ENCODE measurements at places on chromosomes 5 and 9.

- DNase-seq, result no peak
These were observed 22.7 kb upstream of the UNC5A start for GRCh38 chr5:176787676-176788075.

DNA sequence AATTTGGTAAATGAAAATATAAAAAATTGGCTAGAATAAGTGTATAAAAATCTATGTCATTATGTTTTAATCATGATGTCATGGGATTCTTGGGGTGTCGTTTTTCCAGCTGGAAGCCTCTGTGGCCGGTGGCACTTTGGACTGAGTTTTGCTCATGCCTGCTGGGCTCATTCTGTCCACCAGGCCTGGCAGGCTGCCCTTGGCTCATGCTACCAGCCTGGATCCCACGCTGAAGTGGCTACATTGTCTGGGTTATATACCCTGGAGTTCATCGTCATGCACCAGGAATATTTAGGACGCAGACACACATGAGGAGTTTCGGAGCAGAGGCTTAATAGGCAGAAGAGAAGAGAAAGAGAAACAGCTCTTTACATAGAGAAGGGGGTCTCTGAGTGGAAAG, 1913.7 kb upstream of the WWC1 start:
- DNase-seq, result no peak

DNA sequence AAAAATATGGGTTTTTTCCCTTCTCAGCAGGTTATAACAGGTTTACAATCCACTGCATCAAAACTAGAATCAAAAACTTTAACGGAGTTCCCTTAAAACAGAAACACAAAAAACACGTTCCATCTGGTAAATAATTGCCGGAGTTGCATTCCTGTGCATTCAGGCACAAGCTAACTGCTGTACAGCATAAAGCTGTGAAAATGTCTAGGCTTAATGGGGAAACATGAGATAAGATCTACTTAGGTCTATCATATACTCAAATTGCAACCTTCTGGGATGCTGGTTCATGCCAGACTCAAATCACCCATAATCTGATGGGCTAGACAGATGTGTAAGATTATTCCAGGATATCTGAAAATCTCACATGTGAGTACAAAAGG, 265.3 kb downstream of the DOCK8 start:
- no peak for DNase-seq

DNA sequence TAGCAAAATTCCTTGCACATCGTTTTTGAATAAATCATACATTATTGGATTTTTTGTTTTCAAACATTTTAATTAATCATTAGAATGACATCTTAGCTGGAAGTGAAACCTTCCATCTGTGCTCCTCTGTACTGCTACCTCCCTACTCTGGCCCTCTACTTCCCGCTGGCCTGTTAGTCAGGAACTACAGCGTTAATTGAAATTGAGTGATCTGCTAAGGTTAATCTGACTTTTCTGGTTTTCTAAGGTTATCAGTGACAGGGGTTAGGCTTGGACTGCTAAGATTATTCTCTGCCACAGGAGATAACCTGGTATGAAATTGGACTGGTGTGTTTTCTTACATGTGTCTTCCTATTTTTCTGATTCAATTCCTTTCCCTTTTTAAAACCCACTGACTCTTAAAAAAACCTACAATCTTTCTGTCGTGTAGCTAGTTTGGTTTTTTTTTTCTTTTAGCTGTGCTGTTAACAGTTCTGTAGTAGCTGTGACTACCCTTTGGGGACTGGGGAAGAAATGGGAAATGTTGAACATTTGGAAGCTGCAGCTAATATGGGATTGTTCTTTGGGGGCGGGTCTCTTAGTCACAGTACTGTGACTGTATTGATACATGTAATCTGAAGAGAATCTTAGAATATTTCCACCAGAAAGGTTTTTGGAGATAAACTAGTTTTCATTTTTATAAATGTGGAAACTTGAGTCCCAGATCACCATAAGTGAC, 4.6 kb downstream of the KIF2A start:
- DNase-seq, result no peak

- no peak for DNase-seq
These were observed 40.3 kb downstream of the UBE2D2 start for GRCh38 chr5:139601429-139601828.

DNA sequence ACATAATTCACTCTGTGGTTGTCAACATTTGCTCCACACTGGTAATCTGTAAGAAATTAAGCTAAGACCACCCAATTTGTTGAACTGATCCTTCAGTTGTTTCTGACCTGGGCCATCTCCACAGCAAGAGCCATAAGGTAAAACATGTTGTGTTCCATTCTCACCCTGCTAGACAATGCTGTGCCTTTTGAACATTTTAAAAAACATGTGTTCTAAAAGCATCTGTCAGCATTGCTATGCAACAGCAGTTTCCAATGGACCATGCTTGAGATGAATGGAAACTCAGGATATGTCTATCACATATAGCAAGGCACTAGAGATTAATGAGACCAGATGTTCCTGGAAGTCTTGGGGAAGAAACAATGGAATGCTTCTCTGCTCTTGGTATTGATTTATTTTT, 455.1 kb upstream of the RGMB start:
- no peak for DNase-seq

- DNase-seq, result no peak
These were observed 233.2 kb upstream of the RFX3 start for GRCh38 chr9:3758816-3759576.

GRCh38 chr5:150516011-150516410, 8.1 kb downstream of the NDST1 start:
- DNase-seq, result no peak

GRCh38 chr9:23686257-23686656, 139.8 kb downstream of the ELAVL2 start:
- DNase-seq, result no peak

- peak; percentile 19 for DNase-seq
These were observed 841 bp downstream of the RAD23B start for GRCh38 chr9:107283623-107284616.

DNA sequence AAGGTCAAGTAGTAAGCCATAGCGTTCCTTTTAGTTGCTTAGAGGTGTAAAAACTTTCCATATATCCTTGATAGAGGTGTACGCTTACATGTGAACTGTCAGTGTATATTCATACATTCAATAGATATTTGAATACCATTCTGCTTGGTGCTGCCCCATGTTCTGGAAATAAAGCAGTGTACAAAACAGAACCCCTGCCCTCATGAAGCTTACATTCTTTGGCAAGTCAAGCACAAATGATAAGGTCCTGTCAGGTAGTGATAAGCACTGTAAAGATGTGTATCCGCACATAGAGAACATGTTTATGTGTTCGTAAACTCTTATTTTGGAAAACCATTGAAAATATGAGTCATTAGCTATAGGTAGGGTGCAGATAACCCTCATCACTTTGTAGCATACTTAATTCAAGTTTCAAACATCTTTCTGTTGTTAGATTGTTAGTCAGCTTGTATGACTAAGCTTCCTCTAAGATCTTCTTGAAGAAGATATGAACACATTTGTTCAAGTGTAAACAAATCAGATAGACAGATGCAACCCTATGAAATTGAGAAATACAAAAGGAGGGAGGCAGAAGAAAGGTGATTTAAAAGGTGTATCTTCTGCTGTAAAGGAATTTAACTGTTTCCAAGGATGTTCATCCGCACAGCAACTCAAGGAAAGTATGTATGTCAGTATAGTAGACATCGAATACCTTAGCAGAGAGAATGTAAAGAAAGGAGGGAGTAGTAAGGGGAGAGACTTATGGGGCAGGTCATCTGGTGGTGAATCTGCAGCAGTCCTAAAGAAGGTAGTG, 1.6 kb downstream of the GTF3C4 start:
- DNase-seq, result no peak

GRCh38 chr5:107607196-107607595, 63.5 kb downstream of the EFNA5 start:
- no peak for DNase-seq

DNA sequence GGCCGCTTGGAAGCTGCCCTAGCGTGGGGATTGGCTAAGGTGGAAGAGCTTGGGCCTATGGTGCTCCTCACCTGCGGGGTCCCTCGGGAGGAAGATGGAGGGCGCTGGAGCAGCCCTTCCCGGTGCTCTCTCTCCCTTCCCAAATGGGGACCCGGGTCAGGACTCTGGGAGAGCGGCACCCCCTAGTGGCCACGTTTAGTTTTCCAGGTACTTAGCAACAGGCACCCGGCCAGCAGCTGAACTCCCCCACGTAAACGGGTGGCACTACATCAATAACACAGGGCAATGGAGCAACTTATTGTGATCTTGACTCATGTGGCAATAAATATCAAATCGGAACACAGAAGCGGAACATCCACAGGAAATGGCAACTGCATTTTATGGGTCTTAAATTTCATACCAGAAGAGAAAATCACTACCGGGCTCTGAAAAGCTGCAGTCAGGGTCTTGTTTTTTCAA, 316.6 kb downstream of the AGTPBP1 start:
- peak; percentile 7 for DNase-seq

- no peak for DNase-seq
These were observed 137.1 kb downstream of the FGF1 start for GRCh38 chr5:142548739-142549275.

DNA sequence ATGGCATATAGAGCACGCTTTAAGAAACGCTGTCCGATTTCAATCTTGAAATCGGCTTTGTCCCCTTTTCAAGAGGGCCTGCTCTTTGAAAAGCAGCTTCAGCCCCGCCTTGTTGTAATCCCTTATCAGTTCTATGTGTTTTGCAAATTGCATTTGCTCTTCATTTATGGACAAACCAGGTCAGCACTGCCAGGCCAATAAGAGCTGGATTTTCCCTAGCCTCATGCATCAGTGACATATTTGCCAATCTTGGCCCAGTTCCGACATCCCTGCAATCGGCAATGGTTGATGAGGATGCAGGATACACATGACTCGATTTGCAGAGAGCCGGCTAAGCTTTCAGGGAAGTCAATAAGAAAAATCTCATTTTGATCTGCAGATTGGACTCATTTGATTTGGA, 529.1 kb upstream of the CLINT1 start:
- no peak for DNase-seq

- DNase-seq, result no peak
These were observed 24.5 kb upstream of the IDNK start for GRCh38 chr9:83598487-83598886.

GRCh38 chr9:78828521-78828920, 531.6 kb downstream of the PSAT1 start:
- DNase-seq, result no peak

- DNase-seq, result no peak
These were observed 772.7 kb downstream of the BRINP1 start for GRCh38 chr9:118596374-118597015.

DNA sequence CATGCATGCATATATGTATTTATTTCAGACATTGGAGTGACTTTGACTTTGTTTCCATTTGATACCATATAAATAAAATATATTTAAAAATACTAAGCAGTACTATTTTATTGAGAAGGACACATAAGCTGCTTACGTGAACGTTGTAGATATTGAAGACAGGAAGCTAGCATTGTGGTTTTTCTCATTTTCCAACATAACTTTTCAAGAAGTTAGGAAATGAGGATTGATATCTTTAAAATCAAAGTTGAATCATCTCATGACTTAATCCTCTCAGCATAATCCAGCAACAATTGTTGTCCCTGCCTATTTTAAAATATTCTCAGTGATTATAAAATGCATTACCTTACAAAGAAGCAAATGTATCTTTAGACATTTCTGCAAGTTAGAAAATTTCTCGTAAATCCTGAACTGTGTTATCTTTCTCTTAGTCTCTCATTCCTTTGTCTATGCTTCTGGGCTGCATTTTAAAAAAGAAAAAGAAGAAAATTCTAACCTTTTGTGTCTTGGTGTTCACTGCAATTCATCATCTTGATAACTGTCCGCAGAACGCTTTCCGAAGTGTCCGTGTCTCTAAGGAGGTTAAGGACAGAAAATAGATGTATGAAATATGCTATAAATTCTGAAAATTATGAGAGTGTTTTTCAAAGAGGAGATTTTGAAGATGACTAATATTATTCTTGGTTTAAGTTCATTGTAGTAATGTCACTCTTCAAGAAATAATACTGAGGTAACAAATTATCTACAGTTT, 1089.9 kb upstream of the CDH6 start:
- DNase-seq, result no peak

- no peak for DNase-seq
These were observed 165.9 kb downstream of the ALDH1A1 start for GRCh38 chr9:72786948-72787347.

DNA sequence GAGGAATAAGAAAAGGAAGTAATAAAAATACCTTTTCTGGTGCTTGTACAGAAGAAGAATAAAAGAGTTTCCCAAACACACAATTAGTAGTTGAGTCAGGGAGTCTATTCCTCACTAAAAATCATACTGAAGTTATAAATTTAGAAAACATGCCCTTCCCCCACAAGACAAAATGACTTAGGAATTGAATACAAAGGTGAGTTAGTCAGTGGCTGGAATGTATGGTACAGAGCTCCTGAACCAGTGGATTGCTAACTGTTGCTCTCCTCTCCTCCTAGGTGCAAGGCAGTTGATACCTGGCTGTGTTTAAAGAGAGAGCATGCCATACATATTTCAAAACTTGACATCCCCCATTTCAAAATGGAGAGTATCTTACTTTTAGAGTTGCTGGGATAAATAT, 1.9 kb downstream of the GDA start:
- no peak for DNase-seq

GRCh38 chr5:93274291-93274690, 306.7 kb downstream of the NR2F1-AS1 start:
- DNase-seq, result no peak

DNA sequence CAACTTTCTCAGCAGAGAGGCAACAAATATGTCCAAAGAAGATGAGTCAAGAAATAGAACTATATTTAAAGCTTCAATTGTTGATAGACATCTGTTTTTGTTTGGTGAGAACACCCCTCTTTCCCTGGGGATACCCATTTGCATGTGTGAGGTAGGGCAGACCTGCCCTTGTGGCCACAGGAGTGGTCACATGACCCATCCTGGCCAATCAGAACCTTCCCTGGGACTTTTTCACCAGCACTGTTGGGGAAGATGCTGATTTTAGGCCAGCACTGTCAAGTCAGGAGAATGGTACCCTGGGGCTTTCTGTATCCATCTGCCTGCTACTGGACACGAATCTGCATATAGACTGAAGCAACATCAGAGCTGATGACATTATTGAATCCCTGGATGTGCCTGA, 211.2 kb downstream of the CDK5RAP2 start:
- DNase-seq, result no peak

DNA sequence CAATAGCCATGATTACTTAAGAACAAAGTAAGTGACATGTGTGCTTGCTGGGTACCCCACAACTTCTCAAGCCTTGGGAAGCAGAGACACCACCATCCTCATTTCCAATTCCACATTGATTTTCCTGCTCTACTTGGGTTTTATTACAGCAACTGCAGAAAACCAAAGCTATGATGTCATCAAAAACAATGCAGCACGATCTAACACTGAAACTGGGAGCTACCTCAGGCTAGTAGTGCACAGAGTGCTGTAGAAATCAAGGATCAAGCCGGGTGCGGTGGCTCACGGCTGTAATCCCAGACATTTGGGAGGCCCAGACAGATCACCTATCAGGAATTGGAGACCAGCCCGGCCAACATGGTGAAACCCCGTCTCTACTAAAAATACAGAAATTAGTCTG, 174.4 kb upstream of the MSX2 start:
- DNase-seq, result no peak

- DNase-seq, result no peak
These were observed 35.0 kb upstream of the ARAP3 start for GRCh38 chr5:141717043-141717442.

- no peak for DNase-seq
These were observed 27.2 kb downstream of the PRRC2B start for GRCh38 chr9:131420980-131421624.

Measured in stimulated activated CD8-positive, alpha-beta memory T cell treated with anti-CD3 and anti-CD28 coated beads, Interleukin-15, amount 100 ng/mL, for 1 hour (primary cell).